ENCODE measurements at places on chromosomes 11 and 22.
A peak's percentile ranks its signal among the peaks of the same experiment; 100 is the strongest.

DNA sequence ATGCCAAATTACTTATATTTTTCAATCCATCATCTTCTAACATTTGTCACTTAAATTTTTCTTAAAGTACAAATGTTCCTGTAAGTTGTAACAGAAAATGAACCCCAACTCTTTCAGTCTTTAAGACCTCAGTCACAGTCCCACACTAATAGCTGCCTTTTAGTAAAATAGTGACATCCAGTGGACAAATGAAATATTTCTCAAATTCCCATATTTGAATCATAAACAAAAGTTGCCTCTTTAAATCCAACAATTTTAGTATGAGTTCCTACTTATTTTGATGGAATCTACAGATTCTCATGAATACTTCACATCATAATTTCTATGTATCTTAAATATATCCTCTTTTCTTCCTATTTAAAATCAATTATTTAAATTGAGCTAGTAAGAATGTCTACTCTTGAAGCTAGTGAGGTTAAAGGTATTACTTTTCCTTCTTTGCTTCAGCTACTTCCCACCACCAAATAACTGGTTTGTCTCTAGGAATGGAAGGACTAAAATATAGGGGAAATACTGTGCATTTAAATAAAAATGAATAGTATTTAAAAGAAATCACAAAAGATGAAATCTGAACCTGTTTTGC, 9.2 kb downstream of the LIN7C start:
- no peak for DNase-seq

- DNase-seq, result no peak
These were observed 9.3 kb upstream of the MIAT start for GRCh38 chr22:26648011-26648497.

DNA sequence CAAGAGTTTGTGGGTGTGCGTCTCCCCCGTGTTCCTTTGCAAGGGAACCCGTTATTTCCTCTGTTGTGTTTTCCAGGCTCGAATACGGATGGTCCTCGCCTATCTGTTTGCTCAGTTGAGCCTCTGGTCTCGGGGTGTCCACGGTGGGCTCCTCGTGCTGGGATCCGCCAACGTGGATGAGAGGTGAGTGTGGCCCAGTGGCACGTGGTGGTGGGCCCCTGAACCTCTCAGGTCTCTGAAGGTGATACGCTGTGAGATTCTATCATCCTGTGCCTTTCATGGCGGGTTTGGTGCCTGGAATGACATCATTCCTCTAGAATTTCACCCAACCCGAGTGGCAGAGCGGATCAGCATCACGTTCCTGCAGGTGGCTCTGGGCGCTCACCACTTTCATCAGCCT, 32.5 kb downstream of the NADSYN1 start:
- no peak for DNase-seq

DNA sequence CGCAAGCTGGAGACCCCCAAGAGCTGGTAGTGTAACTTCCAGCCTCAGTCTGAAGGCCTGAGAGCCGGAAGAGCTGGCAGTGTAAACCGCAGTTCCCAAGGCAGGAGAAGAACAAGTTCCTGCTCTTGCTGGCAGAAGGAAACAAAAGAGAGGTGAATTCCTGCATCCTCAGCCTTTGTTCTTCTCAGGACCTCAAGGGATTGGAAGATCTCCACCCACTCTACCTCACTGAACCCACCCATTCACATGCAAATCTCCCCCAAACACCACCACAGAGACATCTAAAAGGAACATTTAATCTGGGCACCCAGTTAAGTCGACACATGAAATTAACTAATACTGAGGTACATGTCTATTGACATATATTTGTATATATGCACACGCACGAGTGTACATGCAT, 1310.3 kb downstream of the TBC1D22A start:
- DNase-seq, result no peak

- no peak for DNase-seq
These were observed 48.7 kb upstream of the USP47 start for GRCh38 chr11:11793073-11793472.

- DNase-seq, result no peak
These were observed 226.4 kb downstream of the FAM76B start for GRCh38 chr11:95563173-95563572.

- DNase-seq, result no peak
These were observed 146.8 kb upstream of the DDI1 start for GRCh38 chr11:103889679-103890078.

DNA sequence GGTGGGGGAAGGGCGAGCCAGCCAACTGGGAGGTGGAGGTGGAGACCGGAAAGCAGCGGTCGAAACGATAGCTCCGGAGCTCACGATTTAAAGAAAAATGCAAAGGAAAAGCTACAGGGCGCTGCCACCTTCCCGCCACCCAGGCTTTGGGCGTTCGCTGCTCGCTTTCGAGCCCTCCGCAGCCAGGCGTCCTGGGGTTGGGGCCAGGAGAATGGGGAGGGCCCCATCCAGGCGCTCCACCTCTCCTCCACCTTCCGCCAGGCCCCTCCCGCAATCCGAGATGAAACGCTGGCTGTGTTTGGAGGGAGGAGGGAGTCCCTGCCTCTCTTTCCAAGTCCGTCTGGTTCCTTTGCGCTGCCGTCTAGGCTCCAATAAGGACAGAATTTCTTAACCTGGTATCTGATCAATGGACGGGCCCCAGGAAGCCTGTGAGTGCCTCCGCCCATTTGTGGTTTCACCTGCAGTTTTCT, 483 bp upstream of the ABTB2 start:
- peak; percentile 63 for DNase-seq

GRCh38 chr11:95506777-95507176, 275.8 kb upstream of the SESN3 start:
- DNase-seq, result no peak

- DNase-seq, result no peak
These were observed 364.5 kb downstream of the NTM start for GRCh38 chr11:131734871-131735270.

GRCh38 chr11:64086258-64087123, 50.8 kb downstream of the FLRT1 start:
- peak; percentile 26 for DNase-seq

GRCh38 chr22:28058036-28058435, 139.0 kb upstream of the PITPNB start:
- DNase-seq, result no peak

- DNase-seq, result no peak
These were observed 28.2 kb downstream of the MYH9 start for GRCh38 chr22:36359470-36359996.

DNA sequence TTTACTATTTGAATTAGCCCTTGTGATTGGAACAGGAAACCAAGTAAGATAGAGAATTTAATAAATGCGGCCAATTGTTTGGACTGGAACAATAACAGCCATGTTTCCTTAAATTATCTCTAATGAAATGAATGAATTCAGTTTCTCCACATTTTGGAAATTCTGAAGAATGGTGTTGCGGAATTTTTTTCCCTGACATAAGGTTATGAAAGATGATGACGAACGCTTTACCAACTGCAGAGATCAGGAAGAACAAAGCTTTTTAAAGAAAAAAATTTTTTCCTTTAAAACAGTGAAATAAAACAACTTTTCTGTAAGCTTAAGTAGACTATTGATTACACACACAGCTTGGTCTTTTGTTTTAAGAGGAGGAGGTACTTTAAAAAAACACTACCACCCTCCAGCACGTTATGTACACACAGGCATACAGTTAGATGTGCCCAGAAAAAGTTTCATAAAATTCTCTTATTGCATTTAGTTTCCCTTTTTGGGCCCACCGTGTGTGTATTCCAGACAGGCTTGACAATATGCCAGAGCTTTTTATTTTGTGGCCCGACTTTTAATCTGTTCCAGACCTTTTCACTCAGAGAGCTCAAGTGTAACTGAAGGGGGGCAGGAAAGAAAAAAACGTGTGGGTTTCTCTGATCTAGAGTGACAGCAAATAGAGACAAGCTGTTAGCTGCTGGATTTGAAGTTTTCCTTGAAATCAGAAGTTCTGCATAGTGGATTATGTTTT, 77.3 kb downstream of the YAP1 start:
- peak; percentile 62 for DNase-seq

GRCh38 chr11:44765026-44765595, 38.3 kb downstream of the TSPAN18 start:
- no peak for DNase-seq

GRCh38 chr22:49344161-49344560, 483.5 kb downstream of the BRD1 start:
- no peak for DNase-seq

GRCh38 chr22:50102946-50103345, 13.1 kb downstream of the MOV10L1 start:
- no peak for DNase-seq

GRCh38 chr11:130216221-130216550, 56.6 kb downstream of the ST14 start:
- no peak for DNase-seq

- peak; percentile 89 for DNase-seq
These were observed 787 bp downstream of the LRRC10B start for GRCh38 chr11:61509043-61510029.

GRCh38 chr11:118572061-118572980, at the start of gene ARCN1:
TSS of gene ARCN1 (plus strand) at chr11:118572409. CDS start at chr11:118572548, 139 bp downstream.
- peak; percentile 73 for DNase-seq

DNA sequence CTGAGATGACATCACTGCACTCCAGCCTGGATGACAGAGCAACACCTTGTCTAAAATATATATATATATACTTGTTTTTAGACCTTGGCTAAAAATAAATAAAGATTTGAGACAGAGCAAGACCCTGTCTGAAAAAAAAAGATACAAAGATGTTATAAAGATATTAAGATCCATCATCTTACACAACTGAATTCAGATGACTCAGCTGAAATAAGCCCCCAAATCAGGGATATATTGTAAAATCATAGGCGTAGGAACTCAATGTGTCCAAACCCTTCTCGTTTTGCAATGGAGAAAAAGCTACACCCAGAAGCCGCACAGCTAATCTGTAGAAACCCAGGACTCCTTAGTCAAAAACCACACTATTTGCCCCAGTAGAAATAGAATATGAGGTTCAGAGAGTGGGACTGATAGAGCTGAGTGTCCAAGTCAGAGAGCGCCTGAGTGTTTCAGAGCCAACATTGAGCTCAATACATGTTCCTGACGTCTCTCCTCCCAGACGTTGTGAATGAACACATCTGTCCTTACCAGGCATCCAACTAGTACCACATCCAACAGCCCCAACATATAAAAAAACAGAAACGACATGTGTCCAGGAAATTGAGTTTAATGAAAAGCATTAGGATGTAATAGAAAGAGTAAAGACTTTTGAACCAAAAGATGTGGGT, 207.9 kb upstream of the BLID start:
- DNase-seq, result no peak

DNA sequence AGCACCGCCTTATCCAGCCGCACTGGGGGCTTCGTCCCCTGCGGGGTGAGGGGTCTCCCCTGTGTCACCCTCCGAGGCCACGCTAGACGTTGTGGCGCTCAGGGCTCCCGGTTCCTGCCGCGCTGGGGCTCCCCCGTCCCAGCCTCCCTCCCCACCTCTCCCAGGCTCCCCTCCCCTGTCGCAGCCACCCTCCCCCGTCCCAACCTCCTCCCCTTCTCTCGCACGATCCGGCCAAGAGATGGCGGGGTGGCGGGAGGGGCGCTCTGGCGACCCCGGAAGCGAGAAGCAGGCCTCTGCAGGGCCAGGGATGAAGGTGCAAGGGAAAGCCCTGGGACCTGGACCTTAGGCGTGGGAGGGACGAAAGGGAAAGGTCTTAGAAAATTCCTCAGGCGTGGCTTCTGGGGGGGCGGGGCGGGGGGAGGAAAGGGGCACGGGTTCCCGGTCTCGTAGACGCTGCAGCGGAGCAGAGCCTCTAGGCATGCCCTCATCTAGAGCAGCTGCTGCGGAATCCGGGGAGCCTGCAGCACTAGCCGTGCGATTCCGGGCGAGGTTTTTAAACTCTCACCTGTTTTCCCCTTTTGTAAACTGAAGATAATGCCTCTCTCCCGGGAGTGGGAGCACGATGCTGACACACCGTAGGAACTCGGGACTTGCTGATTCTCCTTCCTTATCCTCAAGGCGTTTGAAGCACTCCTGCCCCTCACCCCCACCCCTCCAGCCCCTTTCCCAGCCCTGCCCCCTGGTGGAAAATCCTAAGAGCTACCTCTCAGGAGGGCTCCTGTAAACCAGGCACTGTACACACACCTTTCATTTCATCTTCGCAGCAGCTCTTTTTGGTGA, 14.4 kb downstream of the KCNJ5 start:
- peak; percentile 64 for DNase-seq

DNA sequence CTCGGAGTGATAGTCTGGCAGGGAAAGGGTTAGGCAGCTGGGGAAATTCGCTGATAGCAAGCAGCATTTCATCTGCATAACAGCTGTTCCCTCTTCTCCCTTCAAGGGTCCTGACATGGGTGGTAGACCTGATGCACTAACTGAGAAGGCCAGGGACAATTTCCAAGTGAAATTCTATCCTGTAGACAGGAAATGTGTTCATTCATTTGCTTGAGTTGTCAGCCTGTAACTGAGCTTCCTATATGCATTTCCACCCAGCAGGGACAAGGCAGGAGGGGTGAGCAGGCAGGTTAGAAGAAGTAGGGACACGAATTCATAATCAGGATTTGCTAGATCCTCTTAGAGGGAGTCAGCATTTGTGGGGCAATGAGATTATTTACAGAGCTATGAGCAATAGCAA, 154.3 kb upstream of the NCAM1 start:
- DNase-seq, result no peak

Measured in trophoblast cell (in vitro differentiated cells and primary cell).